AML-193 (cell line): ENCODE measurements at places on chromosomes 7 and 10.

GRCh38 chr10:129023082-129023481 is 444.0 kb upstream of the MGMT start:
- no peak for DNase-seq

- DNase-seq = no peak
Observed at GRCh38 chr10:17085011-17085725, 44.4 kb downstream of the CUBN start.

- peak; percentile 92 for DNase-seq
Observed at GRCh38 chr10:28492116-28492920, 40.6 kb upstream of the WAC start.

- DNase-seq = no peak
Observed at GRCh38 chr7:44608916-44609648, 2.7 kb downstream of the OGDH start.

DNA sequence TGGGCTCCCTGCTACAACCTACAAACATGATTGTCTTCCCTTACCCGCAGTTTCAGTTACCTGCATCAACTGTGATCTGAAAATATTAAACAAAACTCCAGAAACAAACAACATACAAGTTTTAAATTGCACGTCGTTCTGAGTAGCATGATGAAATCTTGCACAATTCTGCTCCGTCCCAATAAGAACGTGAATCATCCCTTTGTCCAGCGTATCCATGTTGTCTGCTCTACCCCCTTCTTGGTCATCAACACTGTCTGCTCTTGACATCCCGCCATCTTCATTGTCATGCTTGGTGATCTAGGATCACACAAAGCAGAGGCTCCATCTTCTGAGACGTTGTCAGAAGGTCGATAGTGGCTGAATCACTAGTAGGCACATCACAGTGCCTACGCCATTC is 53.9 kb downstream of the ACADSB start:
- no peak for DNase-seq

DNA sequence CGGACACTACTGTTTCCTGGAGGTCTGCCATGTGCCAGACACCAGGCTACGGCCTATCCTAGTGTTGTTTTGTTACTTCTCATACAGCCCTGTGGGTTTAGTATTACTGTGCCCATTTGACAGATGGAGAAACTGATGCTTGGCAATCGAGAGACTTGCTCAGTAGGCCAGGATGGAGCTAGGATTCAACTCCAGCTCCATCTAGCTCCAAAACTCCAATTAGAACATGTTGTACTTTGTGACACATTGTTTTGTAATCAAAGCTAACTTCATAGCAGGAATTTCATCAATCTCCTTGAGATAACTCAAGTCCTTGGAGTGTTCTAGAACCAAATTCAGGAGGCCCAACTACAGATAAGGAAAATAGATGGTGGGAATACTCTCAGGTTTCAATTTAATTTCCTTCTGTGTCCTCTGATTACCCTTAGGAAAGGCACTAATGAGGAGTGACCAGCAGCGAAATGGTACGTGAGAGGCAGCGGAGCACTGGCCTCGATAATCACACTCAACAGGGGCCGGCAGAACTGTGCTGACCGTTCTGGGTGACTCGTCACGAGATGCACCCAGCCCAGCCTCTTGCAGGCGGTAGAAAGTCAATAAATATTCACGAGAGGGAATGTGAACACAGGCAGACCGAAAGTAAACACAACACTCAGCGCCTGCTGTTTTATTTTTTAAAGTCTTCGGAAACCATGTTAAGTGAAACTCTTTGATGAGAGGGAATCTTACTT is 269.6 kb upstream of the NEBL start:
- no peak for DNase-seq

GRCh38 chr7:116546916-116547315 is 22.1 kb downstream of the CAV1 start:
- DNase-seq = no peak

DNA sequence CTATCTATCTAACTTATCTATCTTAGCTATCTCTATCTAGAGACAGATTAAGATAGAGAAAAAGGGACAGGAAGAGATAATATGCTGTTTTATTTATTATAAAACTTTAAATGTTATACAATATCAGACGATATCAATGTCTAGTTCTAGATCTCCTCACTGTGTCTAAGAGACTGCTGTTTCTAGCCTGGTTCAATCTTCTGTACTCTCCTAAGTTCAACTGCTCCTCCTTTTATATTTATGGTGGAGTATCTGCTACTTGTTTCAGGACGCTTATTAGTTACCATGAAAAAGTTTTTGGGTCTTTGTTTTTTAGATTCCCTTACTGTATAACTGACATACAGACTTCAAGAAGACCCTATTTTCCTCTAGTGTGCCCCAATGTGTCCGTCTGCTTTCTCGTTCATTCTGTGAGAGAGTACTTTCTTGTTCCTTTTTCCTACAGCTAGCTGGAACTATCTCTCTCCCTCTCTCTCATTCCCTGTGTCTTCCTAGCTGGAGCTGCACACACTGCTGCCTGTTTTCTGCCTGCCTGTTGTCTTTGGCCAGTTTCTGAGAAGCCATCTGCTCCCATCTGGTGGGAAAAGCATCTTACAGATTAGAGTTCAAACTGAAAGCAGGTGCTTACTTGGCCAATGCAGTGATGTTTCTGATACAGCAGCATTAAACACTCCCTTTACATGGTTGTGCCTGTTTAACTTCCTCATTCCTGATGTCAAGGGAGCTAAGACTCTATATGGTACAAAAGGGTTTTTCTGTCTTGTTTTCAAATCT is 49.4 kb upstream of the ARL4A start:
- no peak for DNase-seq

GRCh38 chr10:93672022-93672678 is 30.2 kb downstream of the FRA10AC1 start:
- no peak for DNase-seq

DNA sequence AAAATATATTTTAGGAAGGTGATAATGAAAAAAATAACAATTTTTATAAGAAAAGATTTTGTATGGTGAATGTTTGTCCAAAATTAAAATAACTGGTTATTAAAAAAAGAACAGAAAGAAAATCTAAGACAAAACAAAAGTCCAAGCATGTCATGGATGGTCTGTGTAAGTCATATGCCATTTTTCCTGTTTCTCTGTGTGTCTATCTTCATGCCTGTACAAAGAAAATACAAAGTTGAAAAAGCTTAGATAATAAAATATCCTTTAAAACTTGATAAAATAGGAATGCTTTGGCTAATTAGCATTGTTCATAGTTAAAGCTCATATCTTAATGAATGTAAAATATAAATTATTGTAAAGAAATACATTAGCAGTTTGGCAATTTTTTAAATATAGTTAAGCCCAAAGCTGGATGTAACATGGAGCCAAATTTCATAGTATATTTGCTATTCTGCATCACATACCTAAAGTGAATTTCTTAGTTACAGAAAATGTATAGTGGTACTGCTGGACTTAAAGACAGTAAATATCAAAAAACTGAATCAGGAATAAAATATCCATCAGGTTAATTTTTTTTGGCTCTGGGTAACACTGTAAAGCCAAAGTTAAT is 661.1 kb downstream of the PCDH15 start:
- DNase-seq = no peak

- DNase-seq = no peak
Observed at GRCh38 chr10:48791267-48791928, 106.7 kb downstream of the WDFY4 start.

DNA sequence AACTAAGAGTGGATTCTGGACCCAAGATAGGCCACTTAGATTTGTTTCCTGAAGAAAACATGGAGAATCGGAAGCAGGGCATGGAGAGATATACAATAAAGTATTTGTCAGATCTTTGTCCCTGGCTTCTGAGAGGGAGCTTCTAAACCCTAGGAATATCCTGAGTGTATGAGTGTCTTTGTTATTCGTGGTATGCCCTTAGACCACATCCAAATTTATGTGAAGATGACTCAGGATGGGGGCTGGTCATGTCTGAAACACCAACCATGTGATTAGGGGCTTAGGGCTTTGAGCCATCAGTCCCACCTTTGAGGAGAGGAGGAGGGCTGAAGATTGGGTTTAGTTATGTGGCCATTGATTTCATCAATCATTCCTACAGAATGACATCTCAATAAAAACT is 69.7 kb upstream of the PLPP4 start:
- DNase-seq = no peak
